Stimulated activated CD4-positive, alpha-beta T cell treated with anti-CD3 and anti-CD28 coated beads, TNF-alpha, amount 100 ng/mL, for 48 hours (primary cell): ENCODE measurements at places on chromosomes 13 and 19.
A peak's percentile ranks its signal among the peaks of the same experiment; 100 is the strongest.

DNA sequence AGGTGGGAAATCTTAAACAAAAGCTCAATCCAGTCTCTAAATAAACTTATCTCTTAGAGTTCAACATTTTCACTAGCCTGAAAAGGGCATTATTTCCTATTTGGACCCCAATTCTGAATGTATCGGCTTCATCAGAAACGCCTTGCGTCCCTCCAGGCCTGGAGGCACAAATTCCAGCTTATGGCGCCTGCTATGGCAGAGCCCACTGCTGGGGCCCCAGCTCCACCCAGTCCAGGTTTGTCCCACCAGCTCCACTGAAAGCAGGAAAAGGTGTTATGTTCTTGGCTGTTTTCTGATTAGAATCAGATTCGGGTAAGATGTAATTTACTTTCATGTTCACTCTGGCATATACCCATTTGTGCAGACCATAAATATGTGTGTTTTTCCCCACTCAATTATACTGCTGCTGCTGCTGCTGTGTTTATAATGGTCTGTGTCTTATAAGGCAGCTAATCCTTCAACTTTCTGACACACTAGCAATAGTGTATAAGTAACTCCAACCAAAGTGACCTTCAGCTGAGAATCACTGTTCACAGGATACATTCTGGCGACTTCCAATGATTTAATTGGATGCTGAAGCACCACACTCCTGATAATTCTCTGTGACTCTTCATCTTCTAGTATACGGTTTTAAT lies 6.4 kb downstream of the IRS2 start:
- no peak for DNase-seq

- no peak for DNase-seq
Observed at GRCh38 chr19:40584007-40584406, 7.3 kb downstream of the SHKBP1 start.

GRCh38 chr19:9538183-9539058 lies at the start of gene ZNF426:
ZNF426 (minus strand) TSS chr19:9538645; CDS start chr19:9536232, 2,413 bp downstream.
- peak; percentile 80 for DNase-seq

GRCh38 chr19:33906578-33907335 lies 110.1 kb downstream of the KCTD15 start:
- DNase-seq: no peak

DNA sequence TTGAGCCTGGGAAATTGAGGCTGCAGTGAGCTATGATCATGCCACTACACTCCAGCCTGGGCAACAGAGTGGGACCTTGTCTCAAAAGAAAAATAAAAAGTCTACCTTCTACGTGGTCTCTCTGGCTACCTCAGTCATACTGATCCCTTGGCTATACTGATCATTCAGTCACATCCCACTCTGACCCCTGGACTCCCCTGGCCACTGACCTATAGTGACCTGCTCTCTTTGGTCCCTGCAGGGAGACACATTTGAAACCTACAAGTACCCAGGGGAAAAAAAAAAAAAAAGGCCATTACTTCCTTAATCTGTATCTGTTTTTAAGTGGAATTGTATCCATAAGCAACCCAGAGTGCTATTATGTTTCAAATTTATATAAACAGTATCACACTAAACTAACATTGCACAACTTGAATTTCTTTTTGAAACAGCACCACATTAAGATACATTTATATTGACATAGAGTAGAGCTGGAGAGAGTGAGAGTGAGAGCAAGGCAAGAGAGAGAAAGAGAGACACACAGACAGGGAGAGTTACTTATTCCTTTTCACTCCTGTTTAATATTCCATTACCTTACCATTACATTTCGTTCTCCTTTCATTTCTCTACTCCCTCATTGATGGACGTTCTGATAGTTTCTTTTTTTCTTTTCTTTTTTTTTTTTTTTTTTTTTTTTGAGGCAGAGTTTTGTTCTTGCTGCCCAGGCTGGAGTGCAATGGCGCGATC lies 23.7 kb upstream of the CERS4 start:
- no peak for DNase-seq

GRCh38 chr19:35138305-35138892 lies at the start of gene FXYD1:
FXYD1 (plus strand) TSS chr19:35138824; CDS start chr19:35140080, 1,256 bp downstream.
- no peak for DNase-seq

GRCh38 chr19:51179256-51179655 lies 37.2 kb downstream of the SIGLEC7 start:
- no peak for DNase-seq

DNA sequence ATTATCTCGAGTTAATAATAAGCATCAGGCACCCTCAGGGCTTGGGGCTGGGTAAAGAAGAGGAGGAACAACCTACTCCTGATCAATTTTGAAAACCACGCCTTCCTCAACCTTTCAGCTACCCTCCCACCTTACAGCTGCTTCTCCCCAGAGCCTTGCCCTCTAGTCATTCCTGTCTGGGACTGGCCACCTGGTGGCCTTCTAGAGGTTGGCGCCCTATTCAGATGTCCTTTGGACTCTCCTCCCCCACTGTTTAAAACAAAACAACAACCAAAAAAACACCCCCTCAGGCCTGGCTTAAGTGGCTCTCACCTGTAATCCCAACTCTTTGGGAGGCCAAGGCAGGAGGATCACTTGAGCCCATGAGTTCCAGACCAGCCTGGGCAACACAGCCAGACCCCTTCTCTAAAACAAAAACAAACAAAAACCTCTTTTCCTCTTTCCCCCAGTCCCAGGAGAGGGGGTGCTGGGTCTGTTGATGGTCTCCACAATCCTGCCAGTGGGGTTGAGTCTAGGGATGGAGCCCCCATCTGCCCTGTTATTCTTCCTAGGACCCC lies 62.3 kb downstream of the CCDC70 start:
- DNase-seq: no peak

- no peak for DNase-seq
Observed at GRCh38 chr13:110286833-110287819, 19.8 kb downstream of the COL4A1 start.

DNA sequence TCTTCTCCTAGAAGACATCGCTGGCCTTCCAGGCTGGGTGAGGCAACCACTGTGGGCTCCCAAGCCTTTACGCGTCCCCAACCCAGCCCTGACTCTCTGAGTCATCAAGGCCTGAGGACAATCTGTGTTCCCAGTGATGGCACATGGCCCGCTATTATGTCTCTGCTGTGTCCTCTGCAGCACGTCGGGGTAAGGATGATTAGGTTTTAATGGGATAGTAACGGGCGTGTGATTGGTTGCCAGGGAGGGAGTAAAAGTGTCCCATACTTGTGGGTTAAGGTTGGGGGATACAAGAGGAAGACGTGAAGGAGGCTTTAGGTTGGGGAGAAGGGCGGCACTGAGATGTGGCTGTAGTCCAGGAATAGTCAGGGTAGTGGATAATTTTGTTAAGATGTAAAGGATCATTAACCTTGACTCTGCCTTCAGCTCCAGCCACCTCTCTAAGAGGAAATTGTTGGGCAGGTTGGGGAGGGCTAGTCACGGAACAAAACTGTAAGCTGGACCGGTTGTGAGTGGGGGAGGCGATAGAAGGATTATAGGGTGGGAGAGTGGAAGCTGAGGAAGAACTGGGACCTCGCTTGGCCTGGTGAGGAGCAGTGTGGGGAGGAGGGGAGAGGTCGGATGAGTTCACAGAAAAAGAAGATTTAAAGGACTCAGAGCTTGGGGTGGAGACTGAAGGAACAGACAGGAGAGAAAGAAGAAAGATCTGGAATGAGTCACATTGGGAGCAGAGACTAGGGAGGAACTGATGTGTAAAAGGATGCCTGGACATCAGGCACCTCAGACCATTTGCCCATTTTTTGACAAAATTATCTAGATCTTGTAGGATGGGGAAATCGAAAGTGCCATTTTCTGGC lies 27.9 kb upstream of the IGFL1 start:
- DNase-seq: no peak

- DNase-seq: no peak
Observed at GRCh38 chr19:55489711-55490477, 1.7 kb downstream of the SSC5D start.

DNA sequence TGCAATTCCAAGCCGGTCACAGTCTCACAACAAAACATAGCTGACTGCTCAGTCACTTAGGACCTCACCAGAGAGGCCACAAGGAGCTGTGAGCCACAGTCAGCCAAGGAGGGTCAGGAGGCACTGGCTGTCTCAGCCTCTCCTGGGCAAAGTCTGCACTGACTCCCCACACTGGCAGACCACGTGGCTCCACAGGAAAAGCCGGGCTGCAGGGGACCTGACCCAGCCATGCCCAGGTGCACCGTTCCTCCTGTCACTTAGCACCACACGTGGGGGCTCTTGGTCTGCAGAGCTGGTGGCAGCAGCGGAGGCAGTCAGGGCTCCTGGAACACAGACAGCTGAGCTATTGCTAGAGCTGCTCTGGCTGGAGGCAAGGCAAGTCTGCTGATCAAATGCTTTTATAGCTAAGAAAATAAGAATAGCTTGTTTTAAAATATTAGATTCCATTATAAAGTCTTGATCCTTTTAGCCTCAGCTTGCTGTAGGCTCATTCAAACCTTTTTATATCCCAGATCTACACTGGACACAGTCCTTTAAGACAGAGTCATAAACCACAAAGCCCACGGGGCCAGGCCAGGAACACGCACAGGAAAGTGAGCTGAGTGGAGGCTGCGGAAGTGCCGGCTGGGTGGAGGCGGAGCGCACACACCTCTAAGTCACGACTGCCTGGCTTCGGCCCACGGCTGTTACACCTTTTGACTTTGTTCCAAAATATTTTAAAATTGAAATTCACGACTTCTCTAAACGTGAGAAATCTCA lies 744.1 kb downstream of the UQCRFS1 start:
- no peak for DNase-seq

- no peak for DNase-seq
Observed at GRCh38 chr13:88544836-88545235, 873.7 kb downstream of the SLITRK5 start.

GRCh38 chr13:113548171-113548641 lies 36.3 kb upstream of the TFDP1 start:
- no peak for DNase-seq

GRCh38 chr13:97116754-97117153 lies 105.4 kb upstream of the MBNL2 start:
- DNase-seq: no peak
